Kidney (tissue), 22 donors: ENCODE measurements at places on chromosomes 11 and 22. TPM values are rescaled to one million over a fixed set of nuclear protein-coding genes. Genes with fewer than 3 reads are reported as not detected.

ACR gene
- total RNA-seq, result 1.6 TPM

MAP6 gene
- total RNA-seq, result 7.7 TPM

LDHAL6A gene
- not detected for total RNA-seq

DNA sequence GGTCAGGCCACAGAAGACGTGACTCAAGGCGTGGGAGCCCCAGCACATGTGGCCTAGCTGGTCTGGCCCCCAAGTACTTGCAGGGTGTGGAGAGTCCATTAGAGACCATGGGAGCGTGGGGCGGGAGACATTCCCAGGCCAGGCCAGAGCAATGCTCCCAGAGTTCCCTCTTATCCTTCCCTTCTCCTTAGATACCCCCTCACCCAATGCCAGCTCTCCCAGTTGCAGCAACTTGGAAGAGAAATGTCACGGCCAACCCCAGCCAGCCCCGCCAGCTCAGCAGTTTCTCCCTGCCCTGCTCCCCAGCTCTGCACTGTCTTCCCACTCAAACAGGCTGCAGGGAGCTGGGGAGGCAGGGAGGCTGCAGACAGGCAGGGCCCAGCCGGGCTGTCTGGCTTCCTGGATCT is 65.4 kb upstream of the TSPAN18 start:
- no peak for DNase-seq

DNA sequence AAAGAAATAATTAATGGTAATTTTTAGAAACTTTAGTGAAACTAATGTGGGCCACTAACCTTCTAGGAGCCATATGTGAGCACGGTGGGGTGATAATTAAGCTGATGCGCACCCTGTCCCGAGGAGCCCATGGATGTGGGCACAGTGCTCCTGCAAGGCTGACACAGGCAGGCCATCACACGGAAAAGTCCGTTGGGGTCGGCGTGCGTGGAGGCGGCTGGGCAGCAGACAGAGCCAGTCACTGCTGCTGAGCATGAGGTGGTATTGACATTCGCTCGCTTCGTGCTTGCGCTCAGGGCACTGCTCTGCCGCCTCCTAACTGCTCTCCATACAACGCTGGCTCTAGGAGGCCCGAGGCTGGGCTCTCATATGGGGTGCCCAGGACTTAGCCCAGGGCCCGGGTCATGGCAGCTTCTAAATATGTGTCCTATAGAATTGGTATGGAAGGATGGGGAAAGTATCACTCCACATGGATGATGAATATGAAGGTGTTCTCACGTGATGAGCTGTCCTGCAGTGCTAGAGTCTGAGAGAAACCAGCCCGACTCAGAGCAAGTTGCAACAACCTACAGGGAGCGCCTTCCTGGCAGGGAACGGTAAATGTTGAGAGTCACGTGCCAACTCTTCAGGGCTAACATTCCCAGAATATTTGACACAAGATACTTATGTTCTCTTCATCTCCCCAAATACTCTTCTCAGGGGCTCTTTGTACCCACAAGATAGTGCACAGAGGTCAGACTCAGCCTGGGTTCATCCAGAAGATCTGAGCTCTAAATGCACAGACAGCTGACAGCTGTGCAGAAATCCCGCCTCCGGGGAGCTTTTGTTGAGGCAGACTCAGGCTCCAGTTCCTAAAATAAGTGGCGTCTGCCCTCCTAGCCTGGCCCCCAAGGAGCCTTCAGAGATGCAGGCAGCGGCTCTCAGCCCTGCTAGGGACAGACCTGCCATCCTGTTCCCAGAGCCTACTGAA is 50.6 kb upstream of the ARFGAP3 start:
- DNase-seq, result no peak

DNA sequence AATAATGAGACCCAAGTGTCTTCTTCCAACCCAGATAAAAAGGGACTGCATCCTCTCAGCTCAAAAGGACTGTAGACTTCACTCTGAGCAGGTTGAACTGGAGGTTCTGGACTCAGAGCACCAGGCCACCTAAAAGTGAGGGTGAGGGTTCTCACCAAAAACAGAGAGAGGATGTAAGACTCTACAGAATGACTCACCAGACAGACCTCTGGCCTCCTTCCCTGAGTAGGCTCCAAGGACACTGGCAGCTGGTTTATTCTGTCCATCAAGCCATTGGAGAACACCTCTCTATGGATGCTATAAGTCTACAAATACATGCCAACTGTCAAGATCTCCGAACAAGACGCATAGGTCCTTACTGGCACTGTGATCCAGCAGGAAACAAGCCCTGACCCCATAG is 27.2 kb downstream of the FEZ1 start:
- no peak for DNase-seq

DNA sequence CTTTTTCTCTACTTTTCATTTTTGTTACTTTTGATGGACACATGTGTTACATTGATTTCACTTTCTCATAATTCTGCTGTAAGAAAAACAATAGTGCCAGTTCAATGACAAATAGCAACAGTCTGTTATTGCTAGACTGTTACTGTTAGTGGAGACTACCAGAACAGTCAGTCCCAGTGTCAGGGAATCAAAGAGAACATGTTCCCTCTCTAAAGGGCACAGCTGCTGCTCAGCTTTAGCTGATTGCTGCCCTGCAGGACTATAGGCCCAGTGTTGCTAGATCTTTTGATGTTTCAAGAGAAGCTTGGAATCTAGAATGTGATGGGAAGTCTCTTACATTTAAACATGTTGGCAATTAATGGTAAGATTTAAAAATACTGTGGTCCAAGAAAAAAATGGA is 3.4 kb downstream of the BIRC3 start:
- no peak for DNase-seq
